ENCODE measurements at places on chromosomes 4 and X. TPM values are rescaled to one million over a fixed set of nuclear protein-coding genes. Genes with fewer than 3 reads are reported as not detected.
A peak's percentile ranks its signal among the peaks of the same experiment; 100 is the strongest.

- no peaks in the 10 kb centered on the region for H3K27me3 ChIP-seq
- H3K4me3 ChIP-seq: peak overlapping the region; percentile 75
- H3K27ac ChIP-seq: no peak overlapping the region
- H3K4me1 ChIP-seq: no peaks in the 10 kb centered on the region
Measured at GRCh38 chr4:5050520-5051277, 581 bp upstream of the STK32B start.

GRCh38 chrX:13346646-13347045, 26.8 kb upstream of the ATXN3L start:
- no peaks in the 10 kb centered on the region for H3K4me1 ChIP-seq
- no peak for DNase-seq
- H3K27me3 ChIP-seq: no peaks in the 10 kb centered on the region
- H3K27ac ChIP-seq: no peak overlapping the region

Gene ETDA
- total RNA-seq: not detected

DNA sequence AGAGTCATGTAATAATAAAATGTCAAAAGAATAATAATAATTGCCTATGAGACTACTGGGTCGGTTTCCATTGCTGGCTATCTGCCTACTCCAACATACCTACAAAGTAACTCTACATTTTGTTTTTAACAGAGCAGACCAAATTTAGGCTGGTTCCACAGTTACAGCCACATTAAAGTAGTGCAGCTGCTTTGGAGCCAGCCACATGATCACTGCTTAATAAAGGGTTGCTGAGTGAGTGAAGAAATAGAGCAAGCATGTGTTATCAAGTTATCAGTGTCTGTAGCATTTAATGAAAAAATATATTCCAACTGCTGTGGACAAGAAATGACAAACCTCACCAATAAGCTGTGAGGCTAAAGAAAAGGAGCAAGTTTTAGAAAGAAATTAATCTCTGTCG, 782.3 kb downstream of the PCDH18 start:
- no peaks in the 10 kb centered on the region for H3K27me3 ChIP-seq
- no peak overlapping the region for H3K27ac ChIP-seq
- no peak overlapping the region for H3K4me3 ChIP-seq
